ENCODE measurements at places on chromosomes 12 and 14.

GRCh38 chr12:68939505-68939904 lies 6.5 kb upstream of the CPM start:
- no peak for DNase-seq

GRCh38 chr14:97902630-97903029 lies 1105.4 kb downstream of the VRK1 start:
- DNase-seq: no peak

DNA sequence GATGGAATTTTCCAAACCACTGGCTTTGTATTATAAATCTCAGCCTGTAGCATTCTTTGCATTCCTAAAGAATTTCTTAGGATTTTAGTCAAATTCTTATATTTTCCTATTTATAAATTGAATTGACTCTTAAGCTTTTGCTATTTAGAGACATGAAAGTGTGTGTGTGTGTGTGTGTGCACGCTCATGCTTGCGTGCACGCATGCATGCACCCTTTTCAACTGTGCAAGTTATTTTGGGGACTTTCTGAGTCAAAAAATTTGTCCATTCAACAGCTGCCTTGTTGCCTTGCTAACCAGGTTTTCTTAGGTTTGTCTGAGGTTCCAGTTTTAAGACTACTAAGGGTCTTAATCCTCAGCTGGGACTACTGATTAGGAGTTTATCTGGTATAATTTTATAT lies 42.6 kb downstream of the GPATCH2L start:
- DNase-seq: no peak

DNA sequence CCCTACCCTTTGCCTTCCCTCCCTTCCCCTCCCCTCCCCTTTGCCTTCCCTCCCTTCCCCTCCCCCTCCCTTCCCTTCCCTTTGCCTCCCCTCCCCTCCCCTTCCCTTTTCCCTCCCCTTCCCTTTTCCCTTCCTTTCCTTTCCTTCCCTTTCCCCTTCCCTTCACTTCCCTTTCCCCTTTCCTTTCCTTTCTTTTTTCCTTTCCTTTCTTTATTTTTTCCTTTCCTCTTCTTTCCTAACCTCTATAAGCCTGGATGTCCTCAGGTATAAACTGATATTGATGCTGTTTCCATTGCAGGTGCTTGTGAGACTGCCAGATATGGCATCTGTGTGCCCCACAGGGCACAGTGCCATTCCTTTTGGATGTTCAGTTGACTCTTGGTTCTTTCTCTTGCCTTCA lies 163.2 kb downstream of the ESRRB start:
- no peak for DNase-seq

GRCh38 chr14:97827746-97828145 lies 1030.6 kb downstream of the VRK1 start:
- DNase-seq: no peak

DNA sequence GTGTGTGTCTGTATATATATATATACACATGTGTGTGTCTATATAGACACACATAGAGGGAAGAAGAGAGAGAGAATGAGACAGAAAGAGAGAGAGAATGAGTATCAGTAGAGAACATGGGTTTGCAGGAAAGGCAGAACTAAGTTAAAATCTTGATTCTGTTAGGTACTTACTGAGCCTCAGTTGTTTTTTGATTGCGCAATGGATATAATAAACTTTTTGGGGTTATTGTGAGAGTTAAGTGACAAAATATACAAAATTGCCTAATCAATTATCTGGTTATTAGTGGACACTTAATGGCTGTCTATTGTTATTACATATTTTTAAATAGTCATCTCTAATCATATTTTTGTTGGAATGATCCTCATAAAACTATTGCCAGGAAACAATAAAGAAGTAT lies 169.0 kb downstream of the ETNK1 start:
- no peak for DNase-seq

DNA sequence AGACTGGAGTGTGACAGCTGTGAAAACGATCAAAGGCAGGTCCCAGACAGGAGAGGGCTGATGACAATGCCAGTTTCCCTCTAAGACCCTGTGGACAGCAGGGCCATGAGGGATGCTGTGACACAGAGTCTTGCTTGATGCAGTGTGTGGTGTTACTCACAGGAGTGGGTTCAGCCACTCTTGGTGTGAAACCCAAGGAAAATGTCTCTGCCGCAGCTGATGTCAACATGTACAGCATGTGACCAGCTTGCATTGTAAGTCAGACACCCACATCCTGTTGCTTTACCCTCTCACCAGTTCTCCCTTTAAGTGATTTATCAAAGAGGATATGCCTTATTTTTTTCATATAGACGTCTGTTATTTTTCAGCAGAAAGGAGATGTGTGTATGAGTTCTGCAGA lies 268.6 kb downstream of the BTG1 start:
- DNase-seq: peak; percentile 89

DNA sequence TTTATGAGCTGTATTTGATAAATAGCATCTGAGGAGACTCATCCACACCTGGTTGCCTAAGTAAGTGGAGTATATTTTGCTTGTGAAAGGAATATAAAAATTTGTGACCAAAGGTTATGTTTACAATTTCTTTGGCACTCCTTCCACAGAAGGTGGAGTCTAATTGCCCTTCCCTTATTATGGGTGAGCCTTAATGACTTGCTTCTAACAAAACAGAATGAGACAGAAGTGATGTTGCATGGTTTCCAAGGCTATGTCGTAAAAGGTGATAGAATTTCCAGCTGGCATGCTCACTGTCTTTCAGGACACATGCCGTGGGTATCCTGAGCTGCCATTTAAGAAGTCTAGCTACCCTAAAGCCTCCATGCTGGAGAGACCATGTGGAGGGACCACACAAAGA lies 116.8 kb upstream of the ABCD2 start:
- DNase-seq: no peak

GRCh38 chr12:25459541-25459951 lies 93.5 kb downstream of the LMNTD1 start:
- DNase-seq: no peak

GRCh38 chr12:15446807-15447206 lies 124.5 kb downstream of the PTPRO start:
- no peak for DNase-seq

GRCh38 chr12:118377884-118378470 lies 1.6 kb downstream of the SUDS3 start:
- peak; percentile 76 for DNase-seq

DNA sequence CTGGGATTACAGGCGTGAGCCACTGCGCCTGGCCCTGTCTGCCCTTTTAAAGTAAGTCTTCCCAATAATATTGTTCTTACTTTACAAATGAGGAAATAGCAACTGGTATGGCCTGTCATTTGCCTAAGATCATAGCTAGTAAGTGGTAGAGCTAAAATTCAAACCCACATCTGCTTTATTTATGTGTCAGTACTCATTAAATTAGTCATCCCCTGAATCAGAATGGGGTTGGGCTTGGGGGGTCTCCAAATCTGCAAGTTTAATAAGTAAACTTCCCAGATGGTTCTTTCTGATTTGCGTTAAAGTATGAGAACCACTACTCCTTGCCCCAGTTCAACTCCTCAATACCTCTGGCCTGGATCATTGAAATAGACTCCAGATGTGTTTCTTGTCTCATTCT lies 96.2 kb downstream of the FAR2 start:
- DNase-seq: no peak

- no peak for DNase-seq
Observed at GRCh38 chr12:91852634-91853033, 293.0 kb downstream of the BTG1 start.

GRCh38 chr12:58424735-58425392 lies 483.5 kb downstream of the ATP23 start:
- no peak for DNase-seq

DNA sequence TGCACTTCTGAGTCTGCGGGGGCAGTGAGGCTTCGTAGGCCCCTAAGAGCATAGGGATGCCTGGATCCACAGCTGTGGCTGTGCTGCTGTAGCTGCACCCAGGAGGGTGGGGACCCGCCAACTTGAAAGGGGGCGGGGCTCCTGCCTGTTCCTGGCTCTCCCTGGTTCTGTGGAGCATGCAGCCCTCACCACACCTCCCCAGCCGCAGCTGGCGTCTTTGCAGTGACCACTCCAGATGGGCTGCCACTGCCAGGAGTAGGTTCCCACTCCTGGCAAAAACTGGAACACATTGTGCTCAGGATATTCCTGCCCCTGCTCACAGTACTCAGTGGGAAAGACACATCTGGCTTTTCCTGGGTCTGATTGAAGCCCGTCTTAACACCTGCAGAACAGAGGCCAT lies 35.8 kb downstream of the TIMELESS start:
- DNase-seq: peak; percentile 29

DNA sequence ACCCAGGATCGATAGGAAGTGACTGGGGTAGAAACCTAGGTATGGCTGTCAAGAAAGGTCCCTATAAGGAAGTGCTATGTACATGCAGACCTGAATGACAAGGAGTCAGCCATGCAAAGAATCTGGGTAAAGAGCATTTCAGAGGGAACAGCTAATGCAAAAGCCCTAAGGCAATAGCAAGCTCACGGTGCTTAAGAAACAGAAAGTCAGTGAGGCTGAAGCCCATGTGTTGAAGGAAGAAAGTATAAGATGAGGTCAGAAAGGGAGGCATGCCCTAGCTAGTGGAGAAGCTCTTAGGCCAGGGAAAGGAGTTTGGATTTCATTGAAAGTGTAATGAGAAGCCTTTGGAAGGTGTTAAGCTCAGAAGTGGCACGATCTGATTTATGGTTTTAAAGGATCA lies 6.0 kb upstream of the ADCY6 start:
- no peak for DNase-seq

DNA sequence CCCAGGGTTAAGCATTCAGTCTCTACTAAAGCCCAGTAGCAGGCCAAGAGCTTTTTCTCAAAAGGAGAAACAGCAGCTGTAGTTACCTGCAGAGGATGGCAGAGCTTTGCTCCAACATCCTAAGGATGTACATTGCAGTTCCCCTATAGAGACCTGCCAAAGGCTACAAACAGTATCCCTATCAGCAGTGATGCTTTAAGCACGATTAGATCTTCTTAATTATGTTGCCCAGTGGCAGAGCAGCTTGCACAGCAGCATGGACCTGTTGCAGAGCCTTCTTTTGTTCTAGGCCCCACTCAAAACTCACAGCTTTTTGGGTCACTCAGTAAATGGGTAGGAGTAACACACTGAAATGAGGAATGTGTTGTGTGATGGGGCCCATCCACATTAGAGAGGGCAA lies 46.4 kb upstream of the CRY1 start:
- no peak for DNase-seq

GRCh38 chr12:39628836-39629235 lies 9.2 kb upstream of the ABCD2 start:
- DNase-seq: no peak

- DNase-seq: no peak
Observed at GRCh38 chr14:99838639-99839134, 45.5 kb downstream of the EML1 start.

GRCh38 chr14:23137192-23137812 lies 18.2 kb upstream of the CEBPE start:
- no peak for DNase-seq

DNA sequence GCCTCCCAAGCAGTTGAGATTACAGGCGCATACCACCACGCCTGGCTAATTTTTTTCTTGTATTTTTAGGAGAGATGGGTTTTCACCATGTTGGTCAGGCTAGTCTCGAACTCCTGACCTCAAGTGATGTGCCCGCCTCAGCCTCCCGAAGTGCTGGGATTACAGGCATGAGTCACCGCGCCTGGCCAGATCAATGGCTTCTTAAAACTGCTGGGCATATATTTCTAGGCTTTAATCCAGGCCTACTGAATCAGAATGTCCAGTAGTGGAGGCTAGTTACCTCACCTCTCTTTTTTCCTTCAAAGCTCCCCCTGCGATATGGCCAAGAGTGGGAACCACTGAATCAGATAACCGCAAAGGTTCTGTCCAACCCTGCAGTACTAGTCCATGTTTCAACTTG lies 17.1 kb downstream of the POU6F1 start:
- no peak for DNase-seq

DNA sequence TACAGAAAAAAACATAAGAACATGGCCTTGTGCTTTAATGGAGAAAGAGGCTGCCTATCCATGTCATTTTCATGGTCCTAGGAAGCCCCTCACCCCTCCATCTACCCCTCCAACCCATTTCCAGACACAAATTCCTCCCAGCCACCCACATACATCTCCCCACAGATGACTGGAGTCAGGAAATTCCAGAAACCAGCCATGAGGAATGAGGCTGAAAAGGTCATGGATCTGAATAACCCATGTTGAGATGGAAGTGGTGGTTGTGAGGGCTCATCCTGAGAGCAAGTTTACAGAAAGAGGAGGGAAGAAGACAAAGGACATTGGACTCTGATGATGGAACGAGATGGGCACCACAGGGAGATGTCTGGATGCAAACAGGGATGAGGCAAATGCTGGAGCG lies 23.9 kb upstream of the C12orf42 start:
- no peak for DNase-seq

DNA sequence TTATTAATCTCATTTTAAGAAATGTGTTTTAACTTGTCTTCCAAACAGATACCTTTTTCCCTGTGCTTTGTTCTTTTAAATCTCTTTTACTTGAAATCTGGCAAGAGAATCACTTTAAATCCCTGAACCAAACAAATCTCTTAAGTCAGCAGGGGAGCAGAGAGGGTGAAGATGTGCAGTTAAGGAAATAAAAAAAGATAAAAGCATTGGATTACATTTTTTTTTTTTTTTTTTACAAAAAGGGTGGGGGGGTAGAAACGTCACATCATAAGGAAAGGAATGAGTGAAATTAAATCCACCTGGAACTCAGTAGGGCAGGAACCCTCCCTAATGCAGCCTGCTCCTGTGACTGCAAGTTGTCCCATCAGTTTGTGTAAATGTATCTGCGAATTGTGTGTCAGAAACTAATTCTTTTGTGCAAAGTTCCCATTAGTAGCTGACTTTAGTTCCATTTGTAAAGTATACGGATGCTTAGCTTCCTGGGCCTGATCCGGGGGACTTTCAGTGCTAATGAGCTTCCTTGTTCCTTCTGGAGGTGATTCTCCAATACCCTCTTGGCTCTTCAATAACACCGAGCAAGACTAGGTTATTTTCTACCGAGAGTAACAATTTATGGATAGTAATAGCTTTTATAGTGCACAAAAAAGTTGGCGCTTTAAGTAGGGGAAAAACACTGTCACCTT lies 1.5 kb downstream of the TTC6 start:
- peak; percentile 56 for DNase-seq

- no peak for DNase-seq
Observed at GRCh38 chr12:50246873-50247612, 36.3 kb downstream of the LIMA1 start.

DNA sequence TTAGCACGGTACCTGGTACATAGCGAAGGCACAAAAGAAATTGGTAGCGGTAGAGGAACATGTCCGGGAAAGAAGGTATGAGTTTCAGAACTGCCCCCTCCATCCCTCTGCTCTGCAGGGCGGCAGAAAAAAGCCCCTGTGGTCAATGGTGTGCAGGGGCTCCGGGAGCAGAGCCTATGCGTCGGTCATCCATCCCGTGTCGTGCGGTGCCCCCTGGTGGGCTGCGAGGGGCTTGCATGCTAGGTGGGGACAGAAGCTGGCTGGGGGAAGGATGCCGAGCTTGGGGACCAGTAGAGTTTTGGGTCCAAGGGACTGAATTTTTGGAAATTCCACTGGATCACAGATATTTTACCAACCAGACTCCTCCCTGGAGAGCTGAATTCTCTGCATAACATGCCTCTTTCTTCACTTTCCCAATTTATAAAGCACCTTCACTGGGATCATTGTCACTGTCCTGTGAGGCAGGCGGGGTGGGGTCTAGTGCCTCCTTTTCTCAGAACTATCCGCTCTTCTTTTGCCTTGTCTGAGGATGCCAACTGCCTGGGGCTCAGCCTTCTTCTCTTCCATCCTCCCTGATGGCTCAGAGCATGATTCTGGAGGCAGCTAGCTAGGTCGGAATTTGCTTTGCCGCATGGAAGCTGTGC lies 148.7 kb downstream of the SMOC1 start:
- peak; percentile 80 for DNase-seq

Data from NCI-H82 (cell line).